Ascending aorta (tissue), 2 donors: ENCODE measurements at places on chromosomes 12 and 14. TPM values are rescaled to one million over a fixed set of nuclear protein-coding genes. Genes with fewer than 3 reads are reported as not detected.

Gene GPRC5D
- not detected for total RNA-seq

Gene RPGRIP1
- total RNA-seq = not detected

Gene MYF6
- total RNA-seq = not detected

Gene CCDC38
- not detected for total RNA-seq

Gene PLEKHD1
- total RNA-seq = not detected

Gene CKB
- 144 TPM for total RNA-seq

Gene SYT1
- 0.64 TPM for total RNA-seq

Gene PAPOLA
- total RNA-seq = 64.2 TPM

Gene RNASE1
- total RNA-seq = 515 TPM

Gene RERG
- 55.7 TPM for total RNA-seq

Gene SIX4
- total RNA-seq = 1.4 TPM
